ENCODE measurements at places on chromosomes 3 and 15.

- DNase-seq = no peak
Observed at GRCh38 chr15:101579631-101580163, 72.5 kb downstream of the TM2D3 start.

DNA sequence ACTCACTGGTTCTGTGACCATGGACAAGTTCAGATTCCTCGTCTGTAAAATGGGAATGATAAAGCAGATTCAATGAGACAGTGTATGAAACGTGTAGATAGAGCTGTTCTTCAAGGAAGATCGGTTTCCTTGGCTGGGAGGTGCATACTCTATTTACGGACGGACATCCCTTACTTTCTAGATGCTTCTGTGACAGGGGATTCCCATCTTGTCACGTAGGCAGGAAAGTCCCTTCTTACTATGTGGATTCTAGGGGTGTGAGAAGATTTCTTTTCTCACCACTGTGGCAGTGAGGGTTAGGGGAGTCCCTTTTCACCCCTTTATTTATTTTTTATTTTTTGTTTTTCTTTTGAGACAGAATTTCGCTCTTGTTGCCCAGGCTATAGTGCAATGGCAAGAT lies 180.9 kb upstream of the TBL1XR1 start:
- DNase-seq = no peak

DNA sequence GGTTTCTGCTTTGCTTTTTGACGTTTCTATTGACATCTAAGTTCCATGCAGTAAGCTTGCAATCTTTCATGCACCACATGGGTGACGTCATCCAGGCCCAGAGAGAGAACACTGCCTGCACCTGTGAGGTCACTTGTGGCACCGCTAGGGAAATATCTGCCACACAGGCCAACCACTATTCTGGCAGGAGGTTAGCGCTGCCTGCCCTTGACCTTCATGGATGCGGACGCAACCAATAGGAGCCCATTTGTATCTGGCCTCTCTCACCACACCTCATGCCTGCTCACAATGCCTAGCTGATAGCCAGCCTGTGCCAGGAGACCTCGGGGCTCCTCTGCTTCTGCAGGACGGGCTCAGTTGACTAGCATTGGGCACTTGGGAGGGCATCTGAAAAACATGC lies 55.8 kb upstream of the PRR23E start:
- no peak for DNase-seq

DNA sequence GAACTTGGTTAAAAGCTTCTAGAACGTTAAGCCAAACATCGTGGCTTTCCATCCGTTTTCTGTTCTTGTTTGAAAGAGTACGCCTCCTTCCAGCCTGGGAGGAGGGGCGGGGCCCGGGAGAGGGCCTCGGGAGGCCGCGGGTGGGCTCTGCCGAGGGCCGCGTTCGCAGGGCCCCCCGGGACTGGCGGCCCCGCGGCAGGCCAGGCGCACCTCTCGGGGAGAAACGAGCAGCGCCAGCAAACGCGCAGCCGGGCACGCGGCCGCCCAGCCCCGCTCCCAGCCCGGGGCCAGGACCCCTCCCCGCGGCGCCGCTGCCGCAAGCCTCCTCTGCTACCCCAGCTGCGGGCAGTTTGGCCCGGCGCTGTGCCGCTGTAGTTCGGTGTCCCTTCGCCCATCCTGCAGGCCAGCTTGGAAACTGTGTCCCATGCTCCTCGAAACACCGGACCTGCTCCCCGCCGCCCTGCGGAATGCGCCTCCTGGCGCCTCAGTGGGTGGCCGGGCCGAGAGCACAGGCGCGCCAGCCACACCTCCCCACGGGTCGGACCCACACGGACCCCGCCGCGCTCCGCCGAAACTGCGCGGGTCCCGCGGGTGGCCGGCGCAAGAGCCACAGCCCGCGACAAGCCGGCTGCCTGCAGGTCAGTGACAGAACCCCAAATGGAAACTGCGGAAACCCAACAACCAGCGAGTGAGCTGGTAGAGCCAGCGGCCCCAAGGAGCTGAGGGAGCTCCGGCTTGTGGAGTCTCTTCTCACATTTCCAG lies 2.3 kb downstream of the OCA2 start:
- no peak for DNase-seq

GRCh38 chr3:53577506-53577905 lies 83.1 kb downstream of the CACNA1D start:
- no peak for DNase-seq

DNA sequence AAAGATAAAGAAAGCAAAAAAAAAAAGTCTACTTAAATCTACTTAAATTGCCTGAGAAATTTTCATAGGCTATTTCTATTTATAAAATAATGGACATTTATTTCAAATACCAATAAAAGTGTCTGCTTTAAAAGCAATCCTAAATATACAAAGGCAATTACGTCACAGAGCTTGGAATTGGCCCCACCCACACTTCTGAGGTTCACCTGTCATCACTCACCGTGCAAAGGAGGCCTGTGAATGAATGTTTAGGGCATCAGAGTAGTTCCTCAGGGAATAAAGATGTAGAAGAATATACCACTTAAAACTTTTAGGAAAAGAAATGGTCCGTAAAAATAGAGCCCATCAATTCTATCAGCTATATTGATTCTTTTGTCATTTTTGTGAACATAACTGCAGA lies 621.8 kb downstream of the ROBO1 start:
- DNase-seq = no peak

DNA sequence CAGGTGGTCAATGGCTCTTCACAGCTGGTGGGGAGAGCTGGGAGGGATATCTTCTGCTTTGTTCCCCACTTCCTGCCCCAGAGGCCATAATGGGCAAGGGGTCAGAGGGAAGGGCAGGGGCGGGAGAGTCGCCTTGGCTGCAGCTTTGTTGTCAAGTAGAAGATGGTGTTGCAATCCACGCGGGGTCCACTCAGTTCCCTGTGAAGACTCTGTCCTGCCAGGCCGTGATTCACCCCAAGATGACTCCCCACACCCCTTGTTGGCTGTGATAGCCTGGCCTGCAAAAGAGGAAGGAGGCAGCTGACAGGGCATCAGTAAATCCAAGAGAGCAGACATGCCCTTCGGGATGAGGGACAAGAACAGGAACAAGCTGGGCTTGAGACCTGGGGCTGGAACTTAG lies 6.9 kb downstream of the GALNT15 start:
- no peak for DNase-seq

DNA sequence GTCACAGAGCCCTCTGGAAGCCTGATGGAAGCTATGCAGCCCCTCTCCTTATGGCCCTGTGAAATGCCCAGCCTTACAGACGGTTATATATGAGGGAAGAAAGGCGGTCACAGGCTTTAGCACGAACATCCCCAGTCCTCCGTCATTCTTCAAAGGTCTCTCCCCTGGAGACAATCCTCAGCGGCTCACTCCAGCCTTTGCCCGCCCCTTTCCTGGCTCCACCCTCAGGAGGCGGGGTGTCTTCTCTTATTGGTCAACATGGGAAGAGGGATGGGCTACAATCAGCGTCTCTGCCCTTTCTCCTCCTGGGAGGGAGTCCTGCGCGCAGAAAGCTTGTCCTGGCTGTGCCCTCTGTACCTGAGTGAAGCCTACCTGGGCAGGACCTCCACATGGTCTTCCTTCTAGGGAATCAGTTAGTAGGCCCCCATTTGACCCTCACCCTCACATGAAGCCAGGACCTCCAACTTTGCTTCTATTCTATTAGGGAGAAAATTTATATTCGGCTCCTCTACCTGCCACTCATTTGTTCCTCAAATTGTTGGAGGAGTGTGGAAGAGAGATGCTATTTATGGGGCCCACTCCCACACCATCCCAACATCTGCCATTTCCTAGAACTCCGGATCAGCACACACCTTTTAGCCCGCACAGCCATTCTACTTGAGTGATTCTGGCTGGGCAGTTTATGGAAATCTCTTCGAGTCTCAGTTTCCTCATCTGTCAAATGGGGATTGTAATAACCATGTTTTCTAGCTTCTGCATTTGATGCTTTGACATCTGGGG lies 112.9 kb upstream of the SLC6A11 start:
- DNase-seq = peak; percentile 27

DNA sequence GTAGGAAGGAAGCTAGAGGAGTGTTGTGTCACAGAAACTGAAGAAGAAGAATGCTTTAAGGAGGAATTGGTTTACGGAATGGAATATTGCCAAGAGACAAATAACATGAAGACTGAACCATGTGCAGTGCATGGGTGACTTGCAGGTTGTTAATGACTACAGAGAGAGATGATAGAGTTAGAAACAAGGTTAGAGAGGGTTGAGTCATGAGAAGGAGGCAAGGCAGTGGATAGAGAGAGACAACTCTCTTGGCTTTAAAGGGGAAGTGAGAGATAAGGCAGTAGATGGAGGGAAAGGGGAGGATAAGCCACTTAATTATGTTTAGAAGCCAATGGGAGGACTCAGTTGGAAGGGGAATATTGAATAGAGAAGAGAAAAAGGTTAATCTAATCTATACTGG lies 119.3 kb upstream of the CCNL1 start:
- DNase-seq = no peak

DNA sequence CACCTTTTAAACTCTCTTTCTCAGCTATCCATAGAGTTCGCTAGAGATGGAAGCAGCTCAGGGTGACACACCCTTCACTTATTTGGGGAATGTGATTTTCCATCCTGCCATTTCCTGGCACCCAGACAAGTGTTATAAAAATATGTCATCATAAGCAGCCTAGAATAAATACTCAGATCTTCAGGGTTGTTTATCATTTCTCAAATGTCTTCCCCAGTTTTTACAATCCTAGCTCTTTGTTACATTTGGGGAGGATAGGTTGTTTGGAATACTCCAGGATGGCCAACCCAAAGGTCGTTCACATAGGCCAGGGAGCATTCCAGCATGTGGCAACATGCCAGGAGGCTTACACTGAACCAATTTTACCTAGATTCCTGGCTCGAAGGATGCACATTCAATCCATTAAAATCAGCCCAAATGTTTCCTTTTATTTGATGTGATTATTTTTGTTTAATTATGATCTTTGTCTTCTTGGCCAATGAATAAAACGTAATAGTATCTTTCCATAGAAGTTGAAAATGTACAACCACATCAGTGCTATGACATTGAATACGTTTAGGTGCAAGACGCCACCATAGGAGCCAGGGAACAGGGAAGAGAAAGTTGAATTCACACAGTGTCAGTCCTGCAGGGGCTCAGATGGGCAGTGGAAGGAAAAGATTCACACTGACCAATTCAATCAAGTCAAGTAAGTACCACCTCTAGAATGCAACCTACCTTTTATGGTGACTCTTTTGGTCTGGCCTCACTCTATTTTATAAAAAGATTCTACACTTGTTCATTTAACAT lies 537.7 kb upstream of the MDFIC2 start:
- no peak for DNase-seq

DNA sequence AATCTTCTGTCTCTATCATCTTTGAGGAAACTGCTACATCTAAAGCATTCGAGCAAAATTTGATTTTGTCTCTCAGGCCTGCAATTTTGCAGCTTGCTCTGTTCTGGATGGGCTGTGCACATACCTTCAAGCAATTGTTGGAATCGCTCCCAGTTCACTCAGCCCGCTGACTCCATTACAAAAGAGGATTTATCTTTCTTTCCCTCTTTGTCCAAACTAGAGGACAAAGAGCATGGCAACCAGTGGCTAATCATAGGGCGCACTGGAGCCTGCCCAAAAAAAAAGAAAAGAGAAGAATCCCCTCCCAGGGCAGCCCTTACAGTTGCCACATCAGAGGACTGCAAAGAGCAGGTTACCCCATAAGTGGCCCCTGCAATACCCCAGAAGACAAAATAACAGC lies 49.0 kb upstream of the DUT start:
- no peak for DNase-seq

DNA sequence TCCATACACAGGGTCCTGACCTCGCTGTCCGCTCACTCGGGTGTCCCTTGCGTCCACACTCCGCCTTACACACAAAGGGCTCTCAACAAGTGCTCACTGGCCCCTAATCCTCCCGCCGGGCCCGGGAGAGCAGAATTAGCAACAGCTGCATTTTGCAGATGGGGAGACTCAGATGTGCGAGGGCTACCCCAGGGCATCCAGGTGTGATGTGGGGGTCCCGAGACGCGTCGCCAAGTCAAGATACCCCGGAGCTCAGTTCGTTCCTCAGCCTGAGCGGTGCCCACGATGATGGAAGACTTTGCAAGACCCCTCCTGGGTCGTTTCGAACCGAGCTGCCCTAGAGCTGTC lies 14.9 kb upstream of the WNT7A start:
- no peak for DNase-seq

- DNase-seq = no peak
Observed at GRCh38 chr3:19384868-19385267, 236.6 kb downstream of the KCNH8 start.

- DNase-seq = no peak
Observed at GRCh38 chr15:37004981-37005735, 95.2 kb downstream of the MEIS2 start.

DNA sequence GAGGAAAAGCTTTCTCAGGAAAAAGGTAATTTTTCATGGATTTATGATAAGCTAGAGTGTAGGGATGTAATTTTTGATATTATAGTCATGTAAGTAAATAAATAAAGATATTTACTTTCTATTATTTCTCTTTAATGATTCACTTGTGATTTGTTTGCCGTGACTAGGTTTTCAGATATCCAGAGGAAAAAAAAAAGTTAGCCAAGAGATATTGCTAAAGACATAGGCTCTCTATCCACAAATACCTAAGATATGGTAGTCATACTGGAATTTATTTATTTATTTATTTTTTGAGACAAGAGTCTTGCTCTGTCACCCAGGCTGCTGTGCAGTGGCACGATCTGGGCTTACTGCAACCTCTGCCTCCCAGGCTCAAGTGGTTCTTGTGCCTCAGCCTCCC lies 59.9 kb downstream of the AP4E1 start:
- no peak for DNase-seq

DNA sequence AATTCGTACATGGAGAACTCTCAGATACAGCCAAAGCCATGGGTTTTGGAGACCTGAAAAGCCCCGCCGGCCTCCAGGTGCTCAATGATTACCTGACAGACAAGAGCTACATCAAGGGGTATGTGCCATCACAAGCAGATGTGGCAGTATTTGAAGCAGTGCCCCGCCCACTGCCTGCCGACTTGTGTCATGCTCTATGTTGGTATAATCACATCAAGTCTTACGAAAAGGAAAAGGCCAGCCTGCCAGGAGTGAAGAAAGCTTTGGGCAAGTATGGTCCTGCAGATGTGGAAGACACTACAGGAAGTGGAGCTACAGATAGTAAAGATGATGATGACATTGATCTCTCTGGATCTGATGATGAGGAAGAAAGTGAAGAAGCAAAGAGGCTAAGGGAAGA lies 23.5 kb downstream of the MYO5A start:
- no peak for DNase-seq

DNA sequence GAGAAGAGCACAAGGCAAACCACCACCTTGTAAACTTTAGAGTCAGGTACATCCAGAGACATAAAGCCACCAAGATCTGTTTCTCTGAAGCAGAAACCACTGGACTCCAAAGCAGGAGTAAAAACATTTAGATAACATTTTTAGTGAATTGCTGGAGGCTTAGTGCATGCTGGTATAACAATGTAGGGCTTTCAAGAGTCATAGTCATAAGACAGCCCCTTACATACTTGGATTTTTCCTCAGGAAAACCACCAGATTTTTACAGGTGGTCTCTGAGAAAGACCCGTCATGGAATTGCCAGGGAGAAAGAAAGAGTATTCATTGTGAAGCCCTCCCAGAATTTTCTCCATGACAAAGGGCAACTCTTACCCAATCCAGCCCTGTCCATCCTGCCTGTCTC lies 434.5 kb upstream of the NAALADL2 start:
- DNase-seq = no peak

All from hippocampal formation (tissue), 2 donors.